Activated CD8-positive, alpha-beta memory T cell treated with anti-CD3 and anti-CD28 coated beads, Interleukin-2, amount 50 U/mL, for 48 hours (primary cell): ENCODE measurements at places on chromosomes 4 and X.

GRCh38 chrX:23732704-23733103, 10.4 kb downstream of the ACOT9 start:
- DNase-seq = no peak

- DNase-seq = no peak
These were observed 102.9 kb downstream of the GRXCR1 start for GRCh38 chr4:42995343-42995944.

DNA sequence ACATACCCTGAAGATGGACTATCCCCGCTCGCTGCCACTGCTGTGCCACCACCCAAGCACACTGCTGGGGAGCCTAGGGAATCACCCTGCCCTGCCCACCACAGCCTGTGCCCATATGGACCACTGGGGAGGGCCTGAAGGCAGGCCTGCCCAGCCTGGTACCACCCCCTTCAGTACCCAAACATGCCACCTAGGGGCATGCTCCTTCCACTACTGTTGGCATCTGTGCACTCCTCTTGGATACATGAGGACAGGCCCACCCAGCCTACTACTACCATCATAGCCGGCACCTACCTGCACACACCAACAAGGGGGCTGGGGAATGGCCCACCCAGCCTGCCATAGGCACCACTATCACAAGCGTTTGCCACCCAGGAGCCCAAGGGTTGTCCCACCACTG, 30.1 kb upstream of the PRDX4 start:
- no peak for DNase-seq

GRCh38 chrX:148928811-148929210, 428.4 kb downstream of the AFF2 start:
- no peak for DNase-seq

- DNase-seq = no peak
These were observed 25.5 kb downstream of the SMIM14 start for GRCh38 chr4:39613093-39613656.

DNA sequence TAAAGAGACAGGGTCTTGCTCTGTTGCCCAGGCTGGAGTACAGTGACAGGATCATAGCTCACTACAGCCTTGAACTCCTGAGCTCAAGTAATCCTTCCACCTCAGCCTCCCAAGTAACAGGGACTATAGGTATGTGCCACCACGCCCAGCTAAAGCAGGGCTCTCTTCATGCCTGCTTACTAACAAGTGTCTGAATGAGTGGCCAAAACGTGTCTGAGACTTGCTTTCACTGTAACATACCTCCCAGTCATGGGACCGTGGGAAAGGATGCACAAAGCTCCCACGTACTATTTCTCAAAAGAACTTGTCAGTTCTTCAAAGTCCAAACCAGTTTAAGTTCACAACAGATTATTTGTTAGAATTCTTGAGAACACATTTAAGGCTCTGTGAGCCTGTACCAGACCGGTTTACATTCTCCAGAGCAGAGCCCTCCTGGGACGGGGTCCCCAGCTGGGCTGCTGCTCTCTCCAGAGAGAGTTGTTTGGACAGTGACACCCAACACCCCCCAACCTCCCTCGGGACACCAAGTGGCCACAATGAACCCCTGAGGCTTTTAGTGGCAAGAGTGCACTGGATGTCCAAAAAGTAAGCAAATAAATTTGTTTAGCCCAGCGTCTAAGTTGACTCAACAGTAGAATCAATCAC, 24.1 kb downstream of the SH3KBP1 start:
- DNase-seq = no peak

DNA sequence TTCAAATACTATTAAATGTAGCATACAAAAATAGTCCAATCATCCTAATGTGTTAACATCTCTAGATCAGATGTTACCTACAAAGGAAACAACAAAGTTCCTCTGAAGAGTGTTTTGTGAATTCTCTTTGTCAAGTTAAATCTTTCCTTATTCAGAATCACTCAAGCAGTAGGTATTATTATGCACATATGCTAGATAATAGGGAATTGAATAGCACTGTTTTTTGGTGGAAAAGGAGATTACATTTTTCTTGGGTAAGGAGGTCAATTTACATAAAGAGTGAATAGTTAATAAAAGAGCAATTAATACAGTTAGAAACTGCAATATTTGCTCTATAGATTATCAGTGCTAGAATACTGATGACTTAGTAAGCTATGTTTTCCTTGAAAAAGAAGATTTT, 130.7 kb downstream of the BTC start:
- DNase-seq = no peak

DNA sequence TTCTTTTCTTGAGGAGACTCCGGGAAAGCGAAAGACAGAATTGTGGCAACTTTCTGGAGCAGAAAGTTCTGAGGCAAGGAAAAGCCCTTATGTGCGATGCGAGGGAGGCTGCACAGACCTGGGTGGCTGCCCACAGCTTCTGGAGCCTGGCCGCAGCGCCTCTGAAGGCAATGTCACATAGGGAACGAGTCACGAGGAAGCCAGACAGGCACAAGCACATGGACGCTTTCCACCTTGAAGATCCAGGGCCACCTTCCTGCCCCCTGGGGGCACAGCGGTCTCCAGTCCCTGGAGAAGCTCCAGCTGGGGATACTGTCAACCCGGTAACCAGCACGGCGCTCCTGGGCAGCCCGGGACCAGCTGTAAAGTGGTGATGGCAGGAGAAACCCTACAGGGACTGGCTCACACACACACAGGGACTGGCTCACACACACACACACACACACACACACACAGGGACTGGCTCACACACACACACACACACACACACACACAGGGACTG, 69.8 kb downstream of the MTNR1A start:
- DNase-seq = no peak

DNA sequence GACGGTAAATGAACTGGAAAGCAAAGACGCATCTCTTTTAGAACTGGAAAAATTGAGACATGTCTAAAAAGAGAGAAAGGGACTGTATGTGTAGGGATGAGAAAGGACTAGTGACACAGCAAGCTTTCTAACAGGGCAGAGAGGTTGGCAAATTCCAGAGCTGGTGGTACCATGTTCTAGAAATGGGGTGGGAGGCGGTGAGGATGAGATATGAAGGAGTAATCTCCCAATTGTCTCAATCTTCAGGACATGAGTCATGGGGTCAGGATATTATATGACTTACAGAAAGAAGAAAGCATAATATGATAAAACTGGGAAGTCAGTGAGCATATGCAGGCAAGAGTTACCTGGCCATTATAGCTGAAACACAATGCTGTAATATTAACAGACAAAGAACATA, 14.2 kb downstream of the TAB3 start:
- DNase-seq = no peak

GRCh38 chr4:66572949-66573348, 902.7 kb upstream of the EPHA5 start:
- no peak for DNase-seq

DNA sequence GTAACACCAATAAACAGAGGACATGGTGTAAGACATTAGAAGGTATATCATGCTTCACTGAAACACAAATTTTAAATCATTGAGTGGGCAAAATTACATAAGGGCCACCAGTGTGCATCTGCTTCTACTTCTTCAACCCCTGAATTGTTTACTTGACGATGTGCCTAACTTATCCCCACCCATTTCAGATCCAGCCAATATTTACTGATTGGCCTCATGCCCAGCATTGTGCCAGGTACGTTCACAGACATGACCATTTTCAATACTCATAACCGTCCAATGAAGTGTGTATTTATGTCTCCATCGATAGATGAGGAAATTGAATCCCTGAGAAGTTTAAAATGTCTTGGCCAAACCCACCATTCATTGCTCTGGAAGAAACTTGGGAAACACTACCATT, 208.3 kb upstream of the MID1 start:
- DNase-seq = no peak

GRCh38 chrX:112643721-112644120, 36.0 kb downstream of the LHFPL1 start:
- DNase-seq = no peak

DNA sequence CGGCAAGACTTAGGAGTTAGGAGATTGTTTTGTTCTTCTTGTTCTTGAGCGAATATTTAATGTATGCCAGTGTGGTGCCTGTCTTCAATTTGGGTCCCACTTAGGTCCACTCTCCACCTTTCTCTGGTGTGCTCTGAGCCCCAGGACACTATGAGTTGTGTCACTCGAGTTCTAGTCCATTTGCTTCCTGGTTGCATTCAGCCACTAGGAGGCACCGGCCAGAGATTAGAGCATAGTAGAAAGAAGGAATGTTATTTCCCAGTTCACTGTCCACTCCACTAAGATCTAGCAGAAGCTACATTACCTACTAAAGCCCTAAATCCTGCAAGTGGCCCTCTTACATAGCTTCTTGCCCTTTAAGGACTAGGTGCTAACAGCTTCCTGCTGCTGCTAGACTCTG, 326.9 kb downstream of the NAF1 start:
- DNase-seq = no peak

GRCh38 chrX:85859426-85859825, 187.9 kb downstream of the CHM start:
- no peak for DNase-seq

DNA sequence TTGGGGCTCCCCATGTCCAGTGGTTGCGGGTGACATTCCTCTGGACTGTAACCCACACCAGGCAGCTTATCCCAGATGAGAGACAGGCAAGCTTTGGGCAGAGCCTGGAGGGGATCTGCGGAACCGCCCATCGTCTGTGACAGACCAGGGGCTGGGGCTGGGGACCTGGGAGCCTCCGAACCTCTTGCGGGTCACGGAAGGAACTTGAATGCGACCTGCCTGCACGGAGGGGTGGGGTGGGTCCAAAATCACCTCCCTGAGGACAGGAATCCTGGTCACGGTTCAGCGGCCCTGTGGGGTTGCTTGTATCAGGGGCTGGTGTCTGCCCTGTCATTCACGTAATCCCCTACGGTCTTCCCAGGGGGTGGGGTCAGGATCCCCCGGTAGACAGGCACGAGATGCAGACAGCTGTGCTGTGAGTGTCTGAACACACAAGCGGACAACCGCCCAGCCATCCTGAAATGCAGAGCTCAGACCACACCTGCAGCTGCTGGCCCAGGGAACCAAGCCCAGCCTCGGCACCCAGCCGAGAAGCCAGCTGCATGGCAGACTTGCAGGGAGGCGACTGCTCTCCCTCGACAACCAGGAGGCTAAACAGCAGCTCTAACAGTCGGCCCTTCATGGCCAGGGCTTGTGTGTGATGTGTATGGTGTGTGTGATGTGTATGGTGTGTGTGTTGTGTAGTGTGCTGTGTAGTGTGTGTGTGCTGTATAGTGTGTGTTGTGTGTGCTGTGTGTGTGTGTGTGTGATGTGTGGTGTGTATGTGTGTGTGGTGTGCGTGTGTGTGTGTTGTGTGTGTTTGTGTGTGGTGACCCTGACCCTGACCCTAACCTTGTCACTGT, 105.9 kb upstream of the ADRA2C start:
- DNase-seq = no peak

GRCh38 chrX:106615041-106615440, 3.3 kb downstream of the RADX start:
- no peak for DNase-seq

DNA sequence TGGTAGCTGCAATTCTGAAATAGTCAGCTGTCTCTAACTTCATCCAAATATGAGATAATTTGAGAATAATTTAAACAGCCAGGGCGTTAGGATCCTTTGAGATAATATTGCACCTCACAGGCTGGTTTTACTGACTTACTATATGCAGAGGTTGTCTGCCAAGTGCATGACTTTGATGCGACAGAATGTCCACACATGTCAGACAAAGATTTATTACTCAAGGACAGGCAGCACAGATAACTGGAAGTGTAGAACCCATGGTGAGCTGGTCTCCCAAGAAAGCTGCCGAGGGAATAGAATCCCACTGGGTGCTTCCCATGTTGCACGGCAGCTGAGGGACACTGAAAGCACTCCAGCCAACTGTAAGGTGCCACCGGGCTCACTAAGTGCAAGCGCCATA, 166.2 kb upstream of the GALNTL6 start:
- DNase-seq = no peak

GRCh38 chr4:163492951-163493504, 1.5 kb upstream of the TMA16 start:
- DNase-seq = no peak

GRCh38 chr4:89368861-89369260, 61.3 kb upstream of the GPRIN3 start:
- no peak for DNase-seq

GRCh38 chr4:158870282-158870625, 101.4 kb downstream of the FNIP2 start:
- no peak for DNase-seq

DNA sequence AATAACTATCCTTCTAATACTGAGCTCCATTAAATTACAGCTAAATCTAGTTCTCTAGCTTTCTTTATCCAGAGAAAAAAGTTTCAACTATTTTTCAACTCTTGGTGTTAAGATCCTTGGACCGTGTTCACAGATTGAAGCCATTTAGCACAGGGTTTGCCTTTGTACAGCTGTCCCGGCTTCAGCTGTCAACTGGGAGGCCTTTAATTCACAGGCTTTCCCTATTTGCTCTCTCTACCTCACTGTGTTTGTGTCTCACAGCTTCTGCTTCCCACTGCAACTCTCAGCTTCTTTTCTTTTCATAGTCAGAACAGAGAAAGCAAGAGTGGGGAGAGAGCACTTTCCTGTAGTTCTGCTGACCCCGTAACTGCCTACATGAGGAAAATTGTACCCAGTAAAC, 76.9 kb upstream of the SMAD1 start:
- no peak for DNase-seq

DNA sequence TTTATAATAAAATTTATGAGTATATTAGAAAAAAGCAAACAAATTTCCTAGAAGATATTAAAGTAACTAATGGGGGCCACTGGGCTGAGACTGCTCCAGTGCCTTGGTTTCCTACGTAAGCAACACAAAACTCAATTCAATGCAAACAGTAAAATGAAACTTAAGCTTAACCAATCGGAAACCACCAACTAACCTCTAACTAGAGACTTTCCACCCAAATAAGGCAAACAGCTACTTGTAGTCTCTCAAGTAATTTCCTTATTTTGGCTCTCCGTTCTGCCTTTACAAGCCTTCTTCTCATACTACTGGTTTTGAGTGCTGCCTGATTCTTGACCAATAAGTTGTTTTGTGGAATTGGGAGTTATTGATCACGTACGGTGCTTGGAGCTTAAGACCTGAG, 167.3 kb upstream of the VEGFC start:
- no peak for DNase-seq

- no peak for DNase-seq
These were observed 35.6 kb downstream of the ZNF141 start for GRCh38 chr4:373062-373839.

- DNase-seq = no peak
These were observed 1135.9 kb downstream of the RAPGEF2 start for GRCh38 chr4:160238790-160239189.

DNA sequence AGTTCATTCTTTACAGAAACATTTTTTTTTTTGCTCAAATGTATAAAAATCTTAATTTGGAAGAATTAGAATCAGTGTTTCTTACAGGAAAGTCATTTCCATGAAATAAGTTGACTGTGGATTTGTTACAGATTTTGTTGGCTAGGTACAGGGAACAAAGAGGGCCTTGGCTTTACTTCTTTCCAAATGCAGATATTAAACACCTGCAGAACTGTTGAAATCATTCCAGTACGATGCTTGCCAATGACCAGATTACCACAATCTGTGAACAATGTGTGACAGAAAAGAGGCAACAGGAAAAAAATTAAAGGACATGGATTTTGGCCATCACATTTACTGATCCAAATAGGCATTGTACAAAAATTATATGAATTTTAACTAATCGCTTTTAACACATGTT, 70.8 kb downstream of the ANXA10 start:
- no peak for DNase-seq

GRCh38 chrX:130771230-130771629, 131.8 kb downstream of the ENOX2 start:
- DNase-seq = no peak

- DNase-seq = no peak
These were observed 61.4 kb downstream of the SMARCA1 start for GRCh38 chrX:129461801-129462456.
